Umbilical cord (tissue), 2 donors: ENCODE measurements at places on chromosomes 7 and 10. TPM values are rescaled to one million over a fixed set of nuclear protein-coding genes. Genes with fewer than 3 reads are reported as not detected.

Gene NUB1
- total RNA-seq = 56.8 TPM

GRCh38 chr7:28627896-28628295, 215.6 kb downstream of the CREB5 start:
- DNase-seq = peak; percentile 70

Gene COMMD3
- 33.7 TPM for total RNA-seq

GRCh38 chr10:7915923-7916536, 97.7 kb downstream of the TAF3 start:
- DNase-seq = no peak

Gene UNC5B
- 13.7 TPM for total RNA-seq

Gene SPAM1
- 1.2 TPM for total RNA-seq

- DNase-seq = peak; percentile 48
Observed at GRCh38 chr10:24900888-24901685, 51.3 kb downstream of the PRTFDC1 start.

Gene HOXA7
- total RNA-seq = 0.72 TPM

Gene TMEM196
- total RNA-seq = 14.9 TPM
